Omental fat pad (tissue), 4 donors: ENCODE measurements at places on chromosomes 7 and 10.

DNA sequence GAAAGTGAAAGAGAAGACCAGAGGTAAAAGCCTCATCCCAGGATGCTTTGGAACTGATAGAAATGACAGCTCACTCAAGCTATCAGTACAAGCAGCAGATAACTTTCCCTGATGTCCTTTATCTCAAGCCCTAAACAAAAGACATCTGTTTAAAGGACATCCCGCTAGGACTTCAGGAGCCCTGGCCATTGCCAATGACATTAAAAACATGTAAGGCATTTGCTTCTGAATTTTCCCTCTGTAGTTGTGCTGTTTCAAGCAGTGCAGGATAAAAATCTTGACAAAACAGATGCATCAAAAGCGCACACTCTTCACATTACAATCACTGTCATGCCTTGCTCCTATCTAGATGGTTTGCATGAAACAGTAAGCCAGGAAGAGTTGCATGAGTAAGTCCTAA, 159.8 kb downstream of the AOAH start:
- no peak for DNase-seq

DNA sequence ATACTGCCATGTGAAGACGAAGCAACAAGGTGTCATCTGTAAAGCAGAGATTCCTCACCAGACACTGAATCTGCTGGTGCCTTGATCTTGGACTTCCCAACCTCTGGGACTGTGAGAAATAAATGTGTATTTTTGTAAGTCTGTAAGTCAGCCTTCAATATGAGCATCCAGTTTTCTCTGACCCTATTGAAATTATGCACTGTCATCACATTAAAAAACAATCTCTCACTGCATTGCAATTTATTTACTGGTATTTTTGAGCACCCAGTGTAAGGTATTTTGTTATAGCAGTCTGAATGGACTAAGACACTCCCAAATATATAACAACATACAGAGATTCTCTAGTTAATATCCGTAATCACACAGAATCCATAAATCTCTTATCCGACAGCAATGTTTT, 77.5 kb upstream of the CDK6 start:
- no peak for DNase-seq

- no peak for DNase-seq
Observed at GRCh38 chr7:121499624-121500023, 103.5 kb upstream of the FAM3C start.

- DNase-seq: no peak
Observed at GRCh38 chr7:48563334-48563733, 361.0 kb upstream of the CDC14C start.

- no peak for DNase-seq
Observed at GRCh38 chr10:5490032-5490431, 9.3 kb downstream of the CALML5 start.

- DNase-seq: no peak
Observed at GRCh38 chr7:50356212-50356944, 51.9 kb downstream of the IKZF1 start.

DNA sequence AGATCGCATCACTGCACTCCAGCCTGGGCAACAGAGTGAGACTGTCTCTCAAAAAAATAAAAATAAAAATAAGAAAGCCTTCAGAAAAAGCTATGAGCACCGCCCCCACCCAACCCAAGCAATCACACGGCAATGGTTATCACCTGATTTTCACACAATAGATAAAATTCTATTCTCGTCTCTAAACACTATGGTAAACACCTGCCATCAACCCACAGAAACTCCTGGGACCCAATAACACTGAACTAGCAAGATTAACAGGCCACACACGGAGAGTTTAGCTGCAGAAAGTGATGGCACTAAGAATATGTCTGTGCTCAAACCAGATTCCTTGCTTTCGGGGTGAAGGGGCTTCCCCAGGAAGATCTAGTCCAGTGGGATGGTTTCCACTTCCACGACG, 173.8 kb downstream of the DIP2C start:
- DNase-seq: no peak

DNA sequence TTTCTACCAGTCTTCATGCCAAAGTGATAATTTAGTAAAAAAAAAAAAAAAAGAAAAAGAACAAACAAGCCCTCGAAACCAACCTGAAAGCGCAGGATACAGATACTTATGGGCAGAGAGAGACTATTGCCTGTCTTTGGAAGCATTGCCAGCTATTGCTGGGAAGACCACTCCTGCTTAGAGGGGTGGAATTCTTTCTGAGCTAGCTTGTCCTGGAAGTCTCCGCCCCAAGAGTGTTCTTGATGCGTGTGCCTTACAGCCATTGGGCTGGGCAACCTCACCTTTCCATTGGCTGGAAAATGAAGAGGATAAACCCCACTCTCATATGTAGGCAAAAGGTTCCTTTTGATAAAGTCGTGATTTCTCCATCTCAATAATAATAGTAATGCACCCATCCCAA, 19.9 kb upstream of the INSYN2A start:
- no peak for DNase-seq

GRCh38 chr10:24938076-24938475, 14.3 kb downstream of the PRTFDC1 start:
- no peak for DNase-seq

- no peak for DNase-seq
Observed at GRCh38 chr7:139618482-139619366, 95.2 kb downstream of the CLEC2L start.

DNA sequence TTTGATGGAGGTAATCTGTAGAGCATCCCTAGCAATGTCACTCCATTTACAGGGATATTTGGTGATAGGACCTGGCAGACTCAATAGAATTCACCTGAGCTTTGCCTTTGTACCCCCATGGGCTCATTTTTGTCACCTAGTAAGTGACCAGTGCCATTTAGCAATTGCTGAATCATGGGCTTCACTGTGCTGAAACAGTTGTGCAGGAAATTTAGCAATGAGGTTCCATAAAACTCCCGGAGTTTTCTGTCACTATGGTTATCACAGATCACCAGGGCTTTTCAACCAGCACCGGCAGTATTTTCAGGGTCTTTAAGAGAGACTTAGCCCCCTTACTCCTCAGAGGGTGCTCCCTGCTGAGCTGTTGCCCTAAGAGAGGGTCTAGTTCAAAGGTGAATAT, 40.2 kb downstream of the FAS start:
- DNase-seq: no peak

DNA sequence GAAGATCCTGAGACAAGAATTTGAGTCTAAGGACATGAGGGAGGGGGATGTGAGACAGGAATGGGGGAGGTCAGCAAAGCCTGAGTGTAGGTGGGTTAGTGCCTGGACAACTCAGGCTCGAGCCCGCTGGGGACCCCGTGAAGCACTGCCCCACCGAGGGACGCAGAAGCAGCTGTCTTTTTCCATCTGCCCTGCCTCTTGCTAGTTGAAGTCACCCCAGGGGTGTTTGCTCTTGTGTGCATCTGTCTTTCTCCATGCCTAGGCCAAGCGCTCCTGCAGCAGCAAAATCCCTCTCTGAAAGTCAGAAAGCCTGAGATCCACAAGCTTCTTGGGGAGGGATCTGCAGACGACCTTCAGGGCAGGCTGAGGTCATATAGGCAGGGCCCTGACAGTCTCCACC, 79.0 kb upstream of the CELF2 start:
- DNase-seq: no peak

- DNase-seq: no peak
Observed at GRCh38 chr7:4225361-4225771, 456.7 kb upstream of the FOXK1 start.

DNA sequence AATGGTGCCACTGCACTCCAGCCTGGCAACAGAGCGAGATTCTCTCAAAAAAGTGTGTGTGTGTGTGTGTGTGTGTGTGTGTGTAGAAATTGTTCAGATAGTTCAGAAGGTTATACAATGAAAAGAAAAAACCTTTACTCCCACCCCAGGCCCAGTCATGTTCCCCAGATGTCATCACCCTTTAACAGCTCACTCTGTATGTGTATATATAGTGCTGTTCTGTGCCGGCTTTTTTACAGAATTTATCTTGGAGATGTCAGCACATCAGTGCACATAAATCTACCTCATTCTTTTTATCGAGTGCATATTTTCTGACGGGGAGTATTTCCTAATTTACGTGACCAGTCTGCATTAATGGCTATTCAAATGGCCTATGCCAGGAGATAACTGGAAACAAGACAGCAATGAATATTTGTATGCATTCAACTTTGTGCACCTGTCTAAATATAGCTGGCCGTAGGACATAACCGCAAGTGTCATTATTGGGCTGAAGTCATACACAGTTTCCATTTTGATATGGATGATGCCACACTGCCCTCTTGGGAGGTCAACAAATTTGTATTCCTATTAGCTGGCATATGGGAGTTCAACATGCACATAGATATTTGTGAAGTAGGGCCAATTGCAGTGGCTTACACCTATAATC, 11.7 kb downstream of the NIPSNAP2 start:
- DNase-seq: no peak

DNA sequence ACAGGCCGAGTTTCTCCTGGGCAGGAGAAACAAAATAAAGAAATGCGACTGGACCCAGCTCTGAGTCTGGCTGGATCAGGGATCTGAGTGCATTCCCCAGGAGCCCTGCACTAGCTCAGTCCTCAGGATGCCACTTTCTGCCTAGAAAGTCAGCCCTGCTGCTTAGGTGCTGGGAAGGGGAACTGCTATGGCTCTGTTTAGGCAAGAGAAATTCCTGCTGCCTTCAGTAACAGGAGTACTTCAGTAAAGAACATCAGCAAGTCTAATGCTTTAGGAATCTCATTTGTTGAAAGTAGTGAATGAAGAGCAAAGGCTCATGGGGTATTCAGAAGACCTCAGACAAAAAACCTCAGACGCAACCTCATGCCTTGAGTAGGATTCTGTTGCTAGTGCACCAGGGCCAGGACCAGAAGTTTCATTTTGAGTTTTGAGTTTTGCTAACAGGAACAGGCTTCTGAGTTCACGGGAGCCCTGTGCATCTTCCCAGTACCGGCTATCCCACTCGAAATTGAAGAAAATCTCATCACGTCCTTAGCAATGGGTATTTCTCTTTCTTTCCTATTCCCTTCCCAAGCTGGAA, 170.8 kb upstream of the CDCA7L start:
- DNase-seq: no peak

DNA sequence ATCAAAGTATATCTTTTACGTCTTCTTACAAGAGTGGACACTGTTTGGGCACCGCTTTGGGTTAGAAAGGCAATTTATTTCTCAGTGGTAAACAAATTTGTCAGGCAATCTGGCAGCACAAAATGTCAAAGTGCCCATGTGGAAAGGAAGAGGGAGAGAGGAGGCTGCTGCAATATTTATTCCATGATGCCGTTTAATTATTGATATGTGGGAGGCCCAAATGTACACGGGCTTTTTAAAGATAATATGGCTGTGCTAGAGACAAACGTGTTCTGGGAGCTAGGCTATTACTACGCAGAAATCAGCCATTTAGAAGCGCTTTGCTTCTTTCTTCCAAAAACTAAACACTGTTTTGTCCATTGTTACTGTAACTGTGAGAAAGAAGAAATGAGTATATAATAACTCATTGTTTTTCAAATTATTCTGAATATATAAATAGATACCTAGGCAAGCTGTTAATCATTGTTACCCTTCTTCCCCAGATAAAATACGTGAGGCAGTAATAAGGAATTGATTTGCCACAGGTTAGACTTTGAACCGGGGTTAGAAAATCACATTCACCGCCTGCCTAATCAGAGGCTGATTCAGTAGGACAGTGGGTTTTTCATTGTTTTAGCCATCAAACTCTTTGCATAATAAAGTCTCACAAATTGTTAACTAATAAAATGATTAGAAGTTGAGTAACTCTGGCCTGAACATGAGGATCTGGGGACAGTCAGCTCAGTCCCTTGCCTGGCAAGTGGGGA, 116.5 kb upstream of the FRMD4A start:
- no peak for DNase-seq

- no peak for DNase-seq
Observed at GRCh38 chr10:77245953-77246352, 391.7 kb downstream of the KCNMA1 start.

DNA sequence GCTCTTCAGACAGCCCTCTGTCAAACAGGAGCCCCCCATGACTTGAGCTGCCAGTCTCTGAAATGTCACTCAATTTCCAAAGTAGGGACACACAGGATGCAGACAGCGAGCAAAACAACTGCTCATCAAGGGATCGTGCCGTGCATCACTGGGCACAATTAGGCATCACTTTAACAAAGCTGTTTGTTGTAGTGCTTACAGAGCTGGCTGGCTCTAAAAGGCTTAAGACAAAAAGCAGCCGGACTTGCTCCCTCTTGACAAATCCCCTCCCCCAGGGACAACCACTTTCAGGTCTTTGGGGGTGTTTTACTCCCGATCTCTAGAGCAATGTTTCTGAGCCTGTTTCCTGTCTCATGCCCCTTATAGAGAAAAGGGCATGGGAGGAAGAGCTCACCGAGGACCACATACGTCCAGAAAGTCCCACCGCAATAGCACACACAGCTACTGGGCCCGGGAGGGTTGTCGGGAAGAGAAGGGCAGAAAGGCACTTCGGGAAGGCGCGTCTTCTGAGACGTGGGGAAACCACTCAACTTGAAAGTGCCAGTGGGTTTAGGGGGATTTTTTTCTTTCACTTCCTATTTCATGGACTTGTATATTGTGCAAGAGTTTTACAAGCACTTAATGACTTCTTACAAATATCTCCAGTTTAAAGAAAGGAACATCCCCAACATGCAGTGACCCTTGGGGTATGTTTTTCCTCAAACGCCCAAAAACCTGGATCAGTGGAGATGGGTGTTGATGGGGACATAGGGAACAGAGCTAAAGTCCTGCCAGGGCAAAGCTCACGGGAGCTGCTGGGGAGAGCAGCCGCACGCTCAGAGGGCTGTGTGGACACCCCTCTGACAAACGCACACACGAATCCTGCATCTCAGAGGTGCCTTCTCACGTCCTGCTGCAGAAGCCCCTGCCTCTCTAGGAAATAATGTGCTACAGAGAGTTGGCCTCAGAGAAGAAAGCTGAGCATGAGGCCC, 27.1 kb downstream of the LRRC20 start:
- DNase-seq: no peak

DNA sequence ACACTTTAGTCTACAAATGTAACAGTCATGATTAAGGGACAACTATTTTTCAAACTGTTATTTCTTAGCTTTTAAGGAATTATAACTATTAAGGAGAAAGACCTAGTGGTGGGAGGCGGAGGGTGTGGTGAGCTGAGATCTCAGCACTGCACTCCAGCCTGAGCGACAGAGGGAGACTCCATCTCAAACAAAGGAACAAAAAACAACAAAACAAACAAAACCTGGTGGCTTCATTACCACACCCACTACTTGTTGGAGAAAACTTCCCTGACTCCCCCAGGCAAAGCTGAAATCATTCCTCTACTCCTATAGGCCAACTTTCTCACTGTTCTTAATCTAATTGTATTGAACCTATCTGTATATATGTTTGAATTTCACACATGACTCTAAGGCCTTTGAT, 3.2 kb downstream of the POLR1F start:
- no peak for DNase-seq
